NCI-H748 treated with DMSO at 0.1 percent for 48 hours (cell line): ENCODE measurements at places on chromosomes 7 and 10.

- no peak for DNase-seq
These were observed 55.0 kb downstream of the C1GALT1 start for GRCh38 chr7:7237201-7237977.

DNA sequence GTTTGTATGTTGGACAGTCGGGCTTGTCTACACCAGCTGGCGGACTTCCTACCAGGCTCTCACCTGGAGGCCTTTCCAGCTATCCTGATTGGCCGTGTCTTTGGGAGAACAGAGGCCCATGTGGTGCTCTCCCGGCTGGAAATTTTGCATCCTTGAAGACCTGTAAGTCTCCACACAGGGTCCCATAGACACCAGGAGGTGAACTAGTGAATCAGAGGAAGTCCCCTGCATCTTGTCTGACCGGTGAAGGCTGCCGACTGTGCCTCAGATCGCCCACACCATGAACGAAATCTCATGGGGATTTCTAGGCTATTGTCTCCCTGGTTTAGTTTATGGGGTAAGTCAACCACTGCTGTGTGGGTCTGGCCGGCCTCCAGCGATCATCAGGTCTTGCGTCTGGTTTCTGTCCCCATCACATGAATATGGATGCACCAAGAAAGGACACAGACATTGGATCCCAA is 108.4 kb upstream of the LYZL2 start:
- no peak for DNase-seq

DNA sequence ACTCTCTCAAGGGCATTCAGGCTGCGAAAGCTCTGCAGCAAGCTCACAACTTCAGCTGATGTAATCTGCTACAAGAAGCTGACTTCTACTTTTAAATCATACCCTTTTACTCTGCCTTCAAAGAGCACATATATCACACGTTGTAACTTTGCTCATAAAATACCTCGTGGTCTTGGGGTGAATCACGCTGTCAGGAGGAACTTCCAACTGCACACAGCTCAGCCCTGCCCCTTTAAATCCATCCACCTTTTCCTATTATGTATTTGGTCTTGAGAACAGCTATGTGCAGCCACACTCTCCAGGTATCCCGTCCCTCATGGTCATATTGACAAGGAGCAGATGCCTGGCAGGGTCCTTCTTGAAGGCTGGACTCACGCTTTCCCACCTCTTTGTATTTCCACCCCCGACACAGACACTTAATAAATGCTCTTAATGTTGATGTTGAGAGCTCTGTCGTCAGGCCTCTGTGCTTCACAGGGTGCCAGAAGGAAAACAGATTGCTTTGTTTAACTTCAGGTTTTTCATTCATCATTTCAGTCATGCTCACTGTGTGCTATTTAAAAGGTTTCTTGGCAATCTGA is 47.6 kb downstream of the ICA1 start:
- no peak for DNase-seq

DNA sequence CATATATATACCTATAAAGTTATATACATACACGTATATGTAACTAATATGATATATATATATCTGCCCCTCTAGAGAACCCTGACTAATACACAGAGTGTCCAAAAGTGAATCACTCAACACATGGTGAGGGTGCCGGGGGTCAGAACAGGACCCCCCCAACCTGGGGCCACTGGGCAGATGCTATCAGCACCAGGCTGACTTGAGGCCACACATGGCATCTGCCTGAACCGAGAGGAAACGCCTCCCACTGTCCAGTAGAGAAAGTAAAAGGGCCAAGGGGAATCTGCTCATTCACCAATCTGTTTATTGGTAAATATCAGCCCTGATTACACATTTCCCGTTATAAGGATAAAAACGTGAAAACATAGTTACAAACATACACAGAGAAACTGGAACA is 218.3 kb downstream of the PTPRN2 start:
- no peak for DNase-seq

DNA sequence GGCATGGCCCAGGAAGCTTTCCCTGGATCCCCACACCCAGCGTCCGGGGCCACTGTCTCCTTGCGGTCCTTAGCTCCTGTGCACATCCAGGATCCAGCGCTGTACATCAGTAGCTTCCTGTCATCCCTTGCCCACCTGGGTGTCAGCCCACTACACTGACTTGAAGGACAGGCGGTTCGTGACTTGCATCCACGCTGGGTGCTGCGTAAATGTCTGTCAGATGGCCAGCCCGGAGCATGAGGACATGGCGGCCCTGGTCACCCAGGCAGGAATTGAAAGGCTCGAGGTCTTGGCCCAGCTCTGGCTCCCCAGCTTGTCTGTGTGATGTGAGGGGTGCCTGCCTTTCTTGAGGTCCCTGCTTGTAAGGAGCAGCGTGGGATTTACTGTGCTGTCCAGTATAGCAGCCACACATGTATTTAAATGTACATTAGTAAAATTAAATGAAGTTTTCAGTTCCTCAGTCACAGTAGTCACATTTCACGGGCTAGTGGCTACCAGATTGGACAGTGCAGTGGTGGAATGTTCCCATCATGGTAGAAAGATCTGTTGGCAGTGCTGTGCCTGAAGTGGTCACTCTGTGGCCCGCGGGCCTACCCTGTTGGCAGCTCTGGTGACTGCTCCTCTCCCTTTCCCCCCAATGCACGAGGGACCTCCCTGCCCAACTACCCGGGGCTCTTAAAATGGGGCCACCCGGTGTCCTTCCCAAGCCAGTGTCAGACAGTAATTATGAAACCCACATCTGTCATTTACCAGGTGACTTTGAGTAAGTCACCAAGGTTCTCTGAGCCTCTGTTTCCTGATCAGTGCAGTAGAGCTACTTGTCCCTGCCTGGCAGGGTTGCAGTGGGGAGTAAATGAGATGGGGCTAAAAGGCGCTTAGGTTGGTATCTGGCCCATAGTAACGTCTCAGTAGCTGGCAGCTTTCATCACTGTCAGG is 97.8 kb upstream of the PPIF start:
- no peak for DNase-seq

GRCh38 chr10:124944982-124945381 is 3.1 kb downstream of the ZRANB1 start:
- no peak for DNase-seq

DNA sequence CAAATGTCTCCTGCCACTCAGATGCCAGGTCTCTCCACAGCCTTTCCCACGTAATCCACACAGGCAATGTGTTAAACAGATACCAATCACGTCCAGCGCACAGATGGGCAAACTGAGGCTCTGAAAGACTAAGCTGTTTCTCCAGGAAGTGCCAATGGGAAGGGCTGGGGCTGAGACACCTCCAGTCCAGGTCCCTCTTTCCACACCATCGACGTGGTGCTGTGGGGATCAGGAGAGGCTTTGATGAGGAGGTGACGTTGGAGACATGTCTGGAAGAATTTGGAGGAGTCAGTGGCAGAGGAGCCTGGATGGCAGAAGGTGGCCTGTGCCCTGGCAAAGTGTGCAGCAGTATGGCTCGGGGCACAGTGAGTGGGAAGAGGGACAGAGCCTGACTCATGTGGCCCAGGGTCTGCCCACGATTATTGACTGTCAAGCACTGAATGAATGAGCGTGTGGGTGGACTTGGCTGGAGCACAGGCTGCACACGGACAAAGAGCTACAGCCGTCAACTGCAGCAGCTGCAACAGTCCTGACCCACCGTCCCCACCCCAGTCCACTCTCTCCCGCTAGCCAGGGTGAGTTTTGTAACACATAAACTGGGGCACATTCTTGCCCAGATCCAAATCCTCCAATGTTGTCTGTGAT is 40.8 kb upstream of the HSPA12A start:
- no peak for DNase-seq

- DNase-seq, result no peak
These were observed 50.0 kb downstream of the SLC37A3 start for GRCh38 chr7:140348161-140348849.

DNA sequence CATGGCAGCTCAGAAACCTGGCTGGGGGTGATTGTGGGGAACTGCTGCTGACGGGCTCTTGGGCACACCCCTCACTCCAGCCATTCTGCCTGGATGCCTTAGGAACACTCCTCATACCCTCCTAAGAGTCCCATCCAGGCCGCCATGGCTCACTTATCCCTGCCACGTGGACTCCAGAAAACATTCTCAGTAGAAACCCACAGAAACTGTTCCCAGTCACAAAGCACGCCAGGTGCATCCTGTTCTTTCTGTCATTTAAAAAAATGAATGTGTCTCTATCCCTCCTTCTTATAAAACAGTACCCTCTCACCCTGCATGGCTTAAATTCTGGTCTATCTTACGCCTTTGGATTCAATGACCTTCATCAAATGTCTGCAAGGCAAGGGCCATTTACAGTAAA is 177.7 kb downstream of the CUX1 start:
- no peak for DNase-seq

DNA sequence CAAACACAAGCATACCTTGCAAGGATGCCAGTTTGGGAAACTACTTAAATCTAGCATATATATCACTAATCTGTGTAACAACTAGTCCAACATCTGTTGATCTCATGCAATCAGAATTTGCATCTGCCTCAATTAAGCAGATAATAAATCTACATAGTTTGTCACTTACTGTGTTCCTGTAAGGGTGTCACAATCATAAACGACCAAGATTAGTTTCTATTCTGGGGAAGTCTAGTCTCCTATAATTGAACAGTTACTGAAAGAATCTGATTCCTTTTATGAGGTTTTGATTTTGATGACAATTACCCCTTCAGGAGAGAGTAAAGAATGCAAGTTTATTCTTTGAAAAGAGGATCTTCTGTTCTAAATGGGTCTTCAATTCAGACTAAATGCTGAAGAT is 85.5 kb upstream of the LRRN3 start:
- no peak for DNase-seq

GRCh38 chr10:49385939-49386922 is 9.7 kb downstream of the DRGX start:
- no peak for DNase-seq

DNA sequence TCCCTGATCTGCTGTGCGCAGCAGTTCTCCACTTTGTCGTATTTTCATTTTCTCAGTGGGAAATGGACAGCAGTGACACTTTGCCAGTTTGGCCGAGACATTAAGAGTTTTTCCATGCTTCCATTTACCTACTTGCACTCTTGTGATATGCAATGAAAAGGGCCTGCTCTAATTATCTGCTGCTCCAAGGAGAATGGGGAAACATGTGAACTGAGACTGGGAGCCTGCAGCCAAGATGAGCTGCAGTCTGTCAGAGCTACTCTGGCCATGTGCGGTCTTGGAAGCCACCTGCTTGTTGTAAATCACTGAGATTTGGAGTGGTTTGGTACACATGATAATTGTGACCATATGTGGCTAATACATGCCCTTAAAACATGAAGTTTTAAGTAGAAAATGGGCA is 586.6 kb upstream of the POT1 start:
- peak; percentile 9 for DNase-seq

GRCh38 chr10:47331954-47332353 is 9.7 kb downstream of the GDF2 start:
- no peak for DNase-seq

GRCh38 chr7:638256-639011 is 88.1 kb upstream of the DNAAF5 start:
- DNase-seq, result no peak

GRCh38 chr7:43148161-43148731 is 35.8 kb downstream of the HECW1 start:
- DNase-seq, result no peak

- DNase-seq, result peak; percentile 13
These were observed 148.1 kb downstream of the SLIT1 start for GRCh38 chr10:97037365-97038361.

- DNase-seq, result no peak
These were observed 325.7 kb upstream of the BMPER start for GRCh38 chr7:33579673-33579960.

- no peak for DNase-seq
These were observed 33.9 kb upstream of the ZNF273 start for GRCh38 chr7:64869121-64869725.

DNA sequence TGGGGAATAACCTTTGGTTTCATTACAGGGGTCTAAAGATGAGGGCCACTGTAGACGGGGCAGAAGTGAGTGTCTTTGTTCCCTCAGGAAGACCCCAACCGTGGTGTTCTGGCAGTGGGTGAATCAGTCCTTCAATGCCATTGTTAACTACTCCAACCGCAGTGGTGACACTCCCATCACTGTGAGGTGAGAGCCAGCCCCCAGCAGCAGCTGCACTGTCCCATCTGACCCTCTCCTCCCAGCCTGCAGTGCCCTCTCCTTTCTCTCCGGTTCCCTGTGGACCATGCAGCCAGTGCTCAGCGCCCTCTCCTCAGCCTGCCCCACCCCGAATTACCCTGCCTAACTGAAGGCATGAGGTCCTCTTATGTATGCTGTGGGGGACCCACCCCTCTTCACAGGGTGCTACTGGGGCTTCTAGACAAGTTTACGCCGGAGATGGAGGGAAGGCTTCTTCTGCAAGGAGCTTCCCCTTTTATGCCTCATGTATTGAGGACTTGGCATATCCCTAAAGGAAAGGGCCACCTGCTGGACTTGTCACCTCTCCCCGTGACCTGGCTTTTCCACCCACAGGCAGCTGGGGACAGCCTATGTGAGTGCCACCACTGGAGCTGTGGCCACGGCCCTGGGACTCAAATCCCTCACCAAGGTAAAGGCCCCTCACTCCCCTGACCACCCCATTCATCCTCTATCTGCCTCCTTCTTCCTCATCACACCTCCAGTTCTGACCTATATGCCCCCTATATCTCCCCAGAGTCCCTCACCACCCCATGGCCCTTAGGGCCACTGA is 5.1 kb downstream of the SFXN3 start:
- DNase-seq, result no peak

DNA sequence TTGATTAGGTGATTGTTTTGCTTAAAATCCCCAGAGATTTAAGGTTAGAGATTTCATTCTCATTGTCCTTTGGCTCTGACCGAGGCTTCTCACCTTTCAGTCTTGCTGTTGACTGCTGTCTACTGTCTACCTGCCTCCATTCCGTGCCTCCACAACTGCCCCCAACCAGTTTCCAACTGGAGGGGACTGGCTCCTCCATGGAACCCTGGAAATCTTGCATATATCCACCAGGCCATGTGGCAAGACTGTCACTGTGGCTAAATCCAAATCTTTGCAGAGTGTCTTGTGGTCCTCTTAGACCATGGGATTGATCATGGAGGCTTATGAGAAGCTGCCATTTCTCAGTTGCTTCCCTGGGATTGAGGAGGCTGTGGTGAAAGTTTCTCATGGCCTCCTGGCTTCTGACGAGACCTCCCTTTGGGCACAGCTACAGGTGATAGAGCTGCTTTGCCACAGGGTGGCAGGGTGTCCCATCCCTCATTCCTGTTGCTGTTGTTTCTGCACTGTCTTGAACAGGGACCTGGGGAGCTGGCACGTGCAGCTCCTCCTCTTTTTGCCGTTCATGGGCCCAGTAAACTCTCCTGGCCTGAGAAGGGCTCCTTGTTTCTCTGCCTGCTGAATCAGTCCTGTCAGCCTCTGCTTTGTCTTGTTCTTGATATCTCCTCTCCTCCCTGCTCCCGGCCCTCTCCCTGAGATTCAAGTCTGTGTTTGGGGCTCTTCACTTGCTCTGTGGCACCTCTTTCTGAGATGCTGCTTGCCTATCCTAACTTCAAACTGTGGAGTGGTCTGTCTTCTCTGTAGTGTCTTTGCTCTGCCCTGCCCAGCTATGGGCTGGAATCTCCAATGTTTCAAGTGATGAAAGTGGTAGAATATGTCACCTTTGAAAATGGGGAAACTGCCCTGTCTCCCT is 63.6 kb upstream of the IGFBP3 start:
- DNase-seq, result no peak

- no peak for DNase-seq
These were observed 24.5 kb downstream of the BLVRA start for GRCh38 chr7:43782768-43783555.

- DNase-seq, result no peak
These were observed 16.5 kb downstream of the TRIL start for GRCh38 chr7:28941633-28942032.
